ENCODE measurements at places on chromosomes 11 and 22. TPM values are rescaled to one million over a fixed set of nuclear protein-coding genes. Genes with fewer than 3 reads are reported as not detected.

GRCh38 chr22:33049119-33049729 is 9.0 kb downstream of the SYN3 start:
- DNase-seq = no peak

GRCh38 chr11:35241531-35241930 is 102.6 kb downstream of the CD44 start:
- no peak for DNase-seq

GRCh38 chr22:41732096-41732772 is 32.9 kb downstream of the MEI1 start:
- DNase-seq = no peak

DNA sequence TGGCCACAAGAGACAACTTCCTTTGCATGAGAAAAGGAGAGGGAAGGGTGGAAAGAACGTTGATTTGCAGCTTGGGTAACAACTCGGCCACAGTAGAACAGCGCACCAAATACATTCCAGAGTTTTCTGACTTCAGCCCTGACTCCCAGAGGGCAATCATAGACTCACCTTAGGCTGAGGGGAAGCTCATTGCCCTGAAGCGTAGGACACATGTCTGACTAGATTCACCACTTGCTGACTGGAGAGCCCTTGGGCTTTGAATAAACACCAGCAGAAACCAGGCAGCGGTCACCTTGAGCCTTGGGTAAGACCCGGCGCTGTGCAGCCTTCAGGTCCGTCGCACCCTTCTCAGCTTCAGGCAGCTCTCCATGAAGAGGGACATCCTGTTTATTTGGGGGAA is 151.8 kb upstream of the GRIA4 start:
- DNase-seq = no peak

GRCh38 chr11:77813256-77813655 is 7.3 kb downstream of the RSF1 start:
- no peak for DNase-seq

- no peak for DNase-seq
These were observed 63.3 kb downstream of the LDLRAD3 start for GRCh38 chr11:36007127-36007655.

GRCh38 chr22:48044487-48045060 is 1282.1 kb downstream of the TBC1D22A start:
- no peak for DNase-seq

- no peak for DNase-seq
These were observed 544.6 kb upstream of the B3GAT1 start for GRCh38 chr11:134956450-134957210.

DNA sequence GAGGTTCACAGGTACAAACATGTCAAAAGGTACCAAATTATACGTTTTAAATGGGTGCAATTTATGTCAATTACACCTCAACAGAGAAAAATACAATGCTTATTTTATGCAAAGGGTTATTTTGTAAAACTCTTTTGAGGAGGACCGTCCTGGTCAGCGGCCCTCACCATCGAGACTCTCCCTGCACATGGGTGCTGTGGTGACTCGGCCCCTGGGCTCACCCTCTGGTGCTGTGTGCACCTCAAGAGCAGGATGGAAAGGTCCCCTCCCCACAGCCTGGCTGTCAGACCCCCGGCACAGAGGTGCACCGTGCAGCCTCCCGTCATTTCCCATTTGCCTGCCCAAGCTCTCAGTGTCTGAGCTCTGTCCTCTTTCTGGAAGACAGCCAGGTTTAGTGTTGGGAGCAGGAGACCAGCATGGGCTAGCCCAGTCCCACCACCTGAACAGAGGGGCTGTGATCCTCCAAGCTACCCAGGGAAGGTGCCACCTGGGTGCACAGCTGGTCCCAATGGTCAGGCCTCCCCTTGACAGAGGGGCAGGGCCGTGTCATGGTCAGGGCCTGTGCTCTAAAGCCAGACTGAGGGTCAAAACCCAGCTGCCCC is 41.8 kb upstream of the PRODH start:
- DNase-seq = no peak

DNA sequence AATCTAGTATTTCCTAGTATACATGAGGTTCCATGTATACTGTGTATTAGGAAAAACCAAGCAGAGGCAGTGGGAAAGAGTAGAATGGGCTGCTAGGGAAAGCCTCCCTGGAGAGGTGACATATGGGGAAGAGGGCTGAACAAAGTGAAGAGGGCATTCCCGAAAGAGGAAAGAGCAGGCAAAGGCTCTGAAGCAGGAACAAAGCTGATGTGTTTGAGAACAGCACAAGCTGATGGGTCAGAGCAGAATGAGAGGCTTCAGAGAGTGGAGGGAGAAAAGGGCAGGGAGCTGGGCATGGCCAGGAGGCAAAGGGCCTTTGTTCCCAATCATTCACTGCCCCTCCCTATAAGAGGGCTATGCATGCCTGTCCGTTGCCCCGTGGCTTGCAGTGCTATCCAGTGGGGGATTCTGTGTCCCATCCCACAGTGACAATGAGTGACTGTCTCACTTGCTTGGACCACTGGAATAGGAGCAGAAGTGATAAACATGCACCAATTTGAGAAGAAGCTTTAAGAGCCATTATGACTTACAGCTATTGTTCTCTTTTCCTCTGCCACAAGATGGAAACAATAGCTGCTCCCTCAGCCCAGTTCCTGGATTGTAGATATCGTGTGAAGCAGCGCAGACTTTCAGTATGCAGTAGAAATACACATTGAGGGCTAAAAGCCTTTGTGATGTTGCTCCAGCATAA is 39.6 kb downstream of the GALNT18 start:
- no peak for DNase-seq

DNA sequence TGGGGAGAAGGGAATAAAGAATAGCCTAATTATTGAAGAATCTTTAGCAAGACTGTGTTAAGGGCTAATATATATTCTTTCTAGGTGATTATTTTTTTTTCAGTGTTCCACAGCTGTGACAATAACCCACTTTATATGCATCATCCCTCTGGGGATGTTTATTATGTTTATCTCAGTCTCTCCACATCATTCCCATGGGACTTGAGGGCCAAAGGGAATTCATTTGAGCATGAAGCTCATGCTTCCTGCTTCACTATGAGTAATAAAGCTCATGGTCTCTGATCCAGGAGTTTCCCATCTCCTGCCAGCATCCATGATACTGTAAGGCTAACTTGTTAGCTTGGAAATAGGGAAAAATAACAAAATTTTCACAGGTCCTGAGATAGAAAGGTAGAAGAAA is 1888.4 kb downstream of the LRRC4C start:
- no peak for DNase-seq

GRCh38 chr11:72918851-72919250 is 104.6 kb downstream of the ATG16L2 start:
- DNase-seq = no peak

DNA sequence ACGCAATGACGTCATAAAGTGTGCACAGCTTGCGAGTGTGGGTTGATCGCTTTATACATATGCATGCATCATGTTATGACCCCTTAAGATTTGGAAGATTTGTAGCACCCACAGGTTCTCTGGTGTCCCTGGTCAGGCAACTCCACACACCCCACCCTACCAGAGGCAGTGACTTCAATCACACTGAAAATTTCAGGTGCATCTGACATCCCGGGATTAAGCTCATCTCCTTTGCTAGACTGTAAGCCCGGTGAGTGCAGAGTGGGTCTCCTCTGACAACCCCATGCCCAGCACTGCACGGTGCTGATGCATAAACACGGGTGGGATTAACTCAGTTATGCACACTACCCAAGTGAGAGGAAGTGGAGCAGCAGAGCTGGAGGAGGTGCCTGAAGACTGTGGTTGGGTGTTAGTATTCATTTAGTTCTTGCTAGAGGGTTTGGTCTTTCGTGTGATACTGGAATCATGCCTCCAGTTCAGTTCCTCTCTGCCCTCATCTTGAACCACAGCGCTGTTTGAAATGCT is 6.5 kb downstream of the ARSA start:
- no peak for DNase-seq

DNA sequence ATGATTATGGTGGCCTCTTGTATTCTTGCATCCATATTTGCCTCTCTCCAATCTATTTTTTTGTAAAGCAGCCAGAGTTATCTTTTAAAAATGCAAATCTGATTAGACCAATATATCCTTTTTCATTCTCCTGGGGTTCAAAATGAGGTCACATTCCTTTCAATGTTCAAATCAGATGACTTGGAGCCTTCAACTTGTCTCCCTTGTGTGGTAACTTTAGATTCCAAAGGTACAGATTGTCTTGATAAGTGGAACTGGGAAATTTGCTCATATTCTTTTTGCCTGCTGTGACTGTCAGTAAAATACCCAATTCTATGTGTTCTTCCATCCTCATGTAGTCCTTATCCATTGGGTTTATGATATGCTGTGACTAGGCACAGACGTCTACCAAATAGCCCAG is 15.1 kb upstream of the CAPRIN1 start:
- DNase-seq = no peak

- DNase-seq = no peak
These were observed 1163.1 kb downstream of the BRD1 start for GRCh38 chr22:48664586-48664985.

DNA sequence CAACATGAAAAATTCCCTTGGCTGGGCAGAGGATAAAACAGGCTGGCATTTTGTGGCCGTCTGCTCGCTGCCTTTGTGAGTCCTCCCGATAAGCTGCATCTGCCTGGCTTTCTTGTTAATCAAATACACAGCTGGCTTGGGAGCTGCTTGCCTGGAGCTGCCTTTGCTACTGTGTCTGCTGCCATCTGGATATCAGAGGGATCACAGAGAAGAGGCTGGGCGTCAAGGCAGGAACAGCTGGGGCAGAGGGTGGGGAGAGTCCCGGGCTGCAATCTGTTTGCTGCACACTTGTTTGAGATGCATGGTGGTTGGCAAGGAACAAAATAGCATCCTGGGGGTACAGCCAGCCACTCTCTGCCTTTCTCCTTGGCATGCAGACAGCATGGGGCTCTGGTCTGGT is 36.0 kb downstream of the COMMD9 start:
- DNase-seq = no peak

DNA sequence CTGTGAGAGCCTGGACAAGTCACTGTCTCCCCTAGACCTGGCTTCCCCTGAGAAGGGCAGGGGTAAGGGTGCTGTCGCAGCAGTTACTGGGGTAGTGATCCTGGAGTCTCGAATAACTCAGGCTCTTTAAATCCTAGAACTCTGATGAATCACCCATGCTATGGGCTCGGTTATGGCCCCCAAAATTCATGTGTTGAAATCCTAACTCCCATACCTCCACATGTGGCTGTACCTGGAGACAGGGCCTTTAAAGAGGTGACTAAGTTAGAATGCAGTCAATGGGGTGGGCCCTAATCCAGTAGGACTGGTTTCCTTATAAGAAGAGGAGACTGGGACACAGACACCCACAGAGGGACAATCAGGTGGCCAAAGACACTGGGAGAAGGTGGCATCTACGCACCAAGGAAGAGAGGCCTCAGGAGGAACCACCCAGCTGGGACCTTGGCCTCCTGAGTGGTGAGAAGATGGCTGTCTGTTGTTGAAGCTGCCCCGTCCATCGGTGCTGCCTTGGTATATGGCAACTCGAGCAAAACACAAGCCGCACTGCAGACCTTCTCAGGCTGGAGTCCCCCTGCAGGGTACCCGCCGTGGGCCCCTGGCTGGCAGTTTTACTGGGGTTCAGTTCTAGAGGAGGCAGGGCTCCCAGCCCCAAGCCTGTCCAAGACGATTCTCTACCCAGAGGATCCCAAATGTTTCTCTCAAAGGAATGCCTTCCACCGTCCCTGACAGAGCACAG is 48.8 kb upstream of the SHISAL1 start:
- no peak for DNase-seq

GRCh38 chr11:613369-613968 is 2.3 kb downstream of the IRF7 start:
- no peak for DNase-seq

GRCh38 chr22:21823740-21824444 is 43.6 kb downstream of the MAPK1 start:
- no peak for DNase-seq

- no peak for DNase-seq
These were observed 1.4 kb upstream of the VWA5A start for GRCh38 chr11:124113890-124114289.

DNA sequence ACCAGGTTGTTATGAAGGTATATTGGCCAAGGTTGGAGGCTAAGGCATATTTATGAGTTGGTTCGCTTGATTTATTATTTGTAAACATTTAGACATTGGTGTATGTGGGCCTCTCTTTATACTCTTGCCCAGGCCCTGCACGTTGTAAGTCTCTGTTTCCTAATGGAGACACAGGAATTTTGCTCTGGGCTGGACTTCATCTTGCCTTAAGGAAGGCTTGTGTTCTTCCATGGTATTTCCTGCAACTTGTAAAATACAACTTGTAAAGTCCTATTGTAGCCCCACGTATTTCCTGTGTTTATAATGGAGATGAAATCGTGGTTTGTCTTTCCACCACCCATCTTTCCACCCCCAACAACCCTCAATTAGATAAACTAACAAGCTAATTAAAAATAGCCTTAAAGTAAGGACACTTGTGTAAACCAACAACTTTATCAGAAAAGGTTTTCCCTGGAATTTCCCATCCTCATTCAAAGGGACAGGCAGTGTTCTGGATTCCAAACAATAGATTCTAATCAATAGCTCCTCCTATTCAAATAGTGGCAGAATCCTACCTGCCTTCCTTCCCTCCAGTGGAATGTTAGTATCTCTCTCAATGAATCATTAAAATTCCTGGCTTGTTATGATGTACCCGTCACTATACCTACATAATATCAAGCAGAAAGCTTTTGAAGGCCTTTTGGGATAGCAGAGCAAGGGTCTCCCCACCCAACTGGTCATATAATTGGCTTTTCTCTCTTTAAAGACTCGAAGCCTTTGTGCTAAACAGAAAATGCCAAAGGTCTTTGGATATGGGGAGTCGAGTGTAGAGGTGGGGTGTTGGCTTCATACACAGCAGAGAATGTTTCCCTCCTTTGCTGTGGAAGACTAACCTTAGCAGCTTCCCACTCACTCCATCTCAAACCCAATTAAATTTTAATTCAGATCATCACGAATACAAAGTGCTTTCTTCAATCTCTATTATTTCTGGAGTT is 77.1 kb downstream of the UBASH3B start:
- DNase-seq = no peak

CDON gene
- 29.2 TPM for polyA plus RNA-seq

P2RY6 gene
- 0.69 TPM for polyA plus RNA-seq

NRIP3 gene
- 0.69 TPM for polyA plus RNA-seq

NR1H3 gene
- polyA plus RNA-seq = 39.6 TPM

MUC2 gene
- polyA plus RNA-seq = 0.14 TPM

AQP11 gene
- 4.9 TPM for polyA plus RNA-seq

DPAGT1 gene
- 47.7 TPM for polyA plus RNA-seq

NCAM1 gene
- 87.4 TPM for polyA plus RNA-seq

PRRG4 gene
- polyA plus RNA-seq = 5.5 TPM

BMAL1 gene
- 11.2 TPM for polyA plus RNA-seq

NPTXR gene
- 4.7 TPM for polyA plus RNA-seq

MRGPRE gene
- not detected for polyA plus RNA-seq

BTBD10 gene
- 32.4 TPM for polyA plus RNA-seq

SOX6 gene
- 22.5 TPM for polyA plus RNA-seq

AKIP1 gene
- 18.8 TPM for polyA plus RNA-seq

Data from left renal cortex interstitium (tissue), 4 donors.